ENCODE measurements at places on chromosomes 16 and 17.

DNA sequence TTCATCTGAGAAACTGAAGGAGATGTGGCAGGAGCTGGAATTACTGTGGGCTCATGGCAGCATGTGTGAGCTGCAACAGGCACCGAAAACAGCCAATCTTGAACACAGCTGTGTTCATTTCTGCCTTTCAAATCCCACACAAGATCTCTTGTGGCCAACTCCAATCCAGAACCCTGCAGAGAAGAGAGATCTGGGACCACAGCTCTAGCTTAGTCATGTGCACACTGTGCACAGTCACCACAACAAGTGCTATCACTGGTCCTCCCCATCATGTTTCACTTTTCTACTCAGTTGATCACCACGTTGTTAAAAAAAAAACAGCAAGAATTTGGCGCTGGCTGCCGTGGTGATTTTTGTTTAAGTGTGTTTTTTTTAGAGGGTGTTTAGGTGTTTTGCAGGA is 254.5 kb upstream of the ELAC2 start:
- no peak for DNase-seq

DNA sequence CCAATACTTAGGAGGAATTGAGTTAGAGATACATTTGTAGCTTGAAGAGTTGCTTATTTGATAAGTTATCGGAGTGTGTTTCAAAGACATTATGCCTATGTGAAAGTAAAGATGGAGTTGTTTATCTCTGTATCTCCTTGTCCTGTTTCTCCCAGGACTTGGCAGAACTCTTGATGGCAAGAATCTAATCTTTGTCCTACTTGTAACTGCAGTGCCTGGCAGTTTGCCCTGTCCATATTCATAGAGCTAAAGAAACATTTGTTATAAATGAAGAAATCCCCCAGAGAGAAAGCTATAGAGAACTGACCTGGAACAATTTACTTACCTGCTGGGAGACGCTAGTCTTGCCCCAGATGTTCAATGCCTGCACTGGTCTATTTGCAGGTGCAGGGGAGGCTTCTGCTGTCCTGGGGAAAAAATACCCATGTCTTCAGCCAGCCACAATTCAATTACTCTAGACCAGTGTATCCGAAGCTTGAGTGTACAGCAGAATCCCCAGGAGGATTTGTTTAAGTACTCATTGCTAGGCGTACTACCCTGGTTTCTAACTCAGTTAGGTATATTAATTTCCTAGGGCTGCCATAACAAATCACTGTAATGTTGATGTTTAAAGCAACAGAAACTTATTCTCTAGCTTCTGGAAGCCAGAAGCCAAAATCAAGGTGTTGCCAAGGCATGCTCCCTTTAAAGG is 410.0 kb upstream of the HSBP1 start:
- DNase-seq, result no peak

GRCh38 chr16:79449900-79450299 is 150.6 kb downstream of the MAF start:
- no peak for DNase-seq

- no peak for DNase-seq
Observed at GRCh38 chr16:20291208-20292206, 35.8 kb downstream of the GP2 start.

DNA sequence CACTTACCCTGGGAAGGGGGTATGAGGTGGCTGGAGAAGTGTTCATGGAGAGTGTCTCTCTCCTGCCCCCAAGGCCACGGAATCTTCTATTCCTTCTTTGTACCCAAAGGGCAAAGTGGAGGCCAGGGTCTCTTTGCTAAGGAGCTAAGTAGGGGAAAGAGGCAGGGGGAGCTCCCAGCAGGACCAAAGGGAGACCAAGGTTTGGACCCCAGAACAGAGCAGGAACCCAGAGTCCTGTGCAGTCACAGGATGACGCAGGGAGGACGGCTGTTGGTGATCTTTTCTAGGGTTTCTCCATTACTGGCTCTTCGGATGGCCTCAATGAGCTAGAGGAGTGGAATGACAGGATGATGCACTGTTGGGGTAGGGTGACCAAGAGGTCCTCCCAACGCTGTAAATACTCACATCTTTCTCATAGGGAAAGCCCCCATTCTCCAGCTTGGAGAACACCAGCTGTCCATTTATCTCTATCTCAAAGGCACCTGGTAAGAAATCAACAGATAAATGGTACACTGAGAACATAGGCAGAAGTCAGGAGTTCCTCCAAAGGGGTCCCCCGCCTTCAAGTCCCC is 966 bp downstream of the MIEN1 start:
- DNase-seq, result no peak

DNA sequence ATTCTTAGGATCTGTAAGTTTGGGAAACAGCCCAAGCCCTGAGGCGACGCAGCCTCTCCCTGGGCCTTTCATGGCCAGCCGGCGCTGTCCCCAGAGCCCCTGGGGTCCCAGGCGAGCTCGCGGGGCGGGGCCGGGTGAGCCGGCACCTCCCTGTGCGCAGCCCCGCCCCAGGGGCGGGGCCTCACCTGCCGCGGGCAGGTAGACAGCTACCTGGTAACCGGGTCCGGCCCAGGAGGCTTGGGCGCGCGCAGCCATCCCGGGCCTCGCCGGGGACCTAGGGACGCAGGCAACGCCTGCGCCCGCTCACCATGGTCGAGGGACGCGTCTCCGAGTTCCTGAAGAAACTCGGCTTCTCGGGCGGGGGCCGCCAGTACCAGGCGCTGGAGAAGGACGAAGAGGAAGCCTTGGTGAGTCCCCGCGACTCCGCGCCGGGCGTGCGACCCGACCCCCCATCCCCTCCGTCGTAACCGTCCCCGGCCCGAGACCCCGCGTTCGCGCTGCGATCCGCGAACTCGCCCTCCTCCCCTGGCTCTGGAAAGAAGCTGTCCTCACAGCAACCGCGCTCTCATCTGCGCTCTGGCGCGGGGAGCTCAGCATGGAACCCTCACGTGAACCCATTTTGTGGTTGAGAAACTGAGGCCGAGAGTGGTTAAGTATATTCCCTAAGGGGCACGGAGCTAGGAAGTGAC is at the start of gene ATP2C2:
ATP2C2 (plus strand) TSS at position 231 of the 689 bp plus-strand sequence; CDS start at position 309, 78 bp downstream.
- no peak for DNase-seq

GRCh38 chr16:85461814-85462713 is 151.1 kb upstream of the GSE1 start:
- no peak for DNase-seq

- no peak for DNase-seq
Observed at GRCh38 chr16:872436-873242, 72.1 kb upstream of the GNG13 start.

DNA sequence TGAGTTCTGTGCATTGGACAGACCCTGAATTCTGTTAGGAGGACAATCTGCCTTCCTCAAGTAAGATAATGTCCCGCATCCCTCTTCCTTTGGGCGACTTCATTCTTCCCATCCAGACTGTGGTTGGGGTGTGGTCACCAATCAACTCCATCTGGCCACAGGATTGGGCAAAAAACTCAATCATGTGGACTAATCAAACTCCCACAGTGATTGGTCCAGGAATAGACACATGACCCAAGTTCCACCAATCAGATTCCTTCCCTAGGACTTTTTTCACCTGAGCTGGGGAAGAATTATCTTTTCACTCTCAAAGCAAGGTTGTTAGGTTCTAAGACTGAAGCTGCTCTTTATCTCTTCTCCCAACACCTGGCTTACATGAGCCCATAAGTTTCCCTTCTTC is 13.2 kb upstream of the NKD1 start:
- no peak for DNase-seq

GRCh38 chr17:46772475-46773220 is 45.8 kb downstream of the WNT3 start:
- DNase-seq, result no peak

DNA sequence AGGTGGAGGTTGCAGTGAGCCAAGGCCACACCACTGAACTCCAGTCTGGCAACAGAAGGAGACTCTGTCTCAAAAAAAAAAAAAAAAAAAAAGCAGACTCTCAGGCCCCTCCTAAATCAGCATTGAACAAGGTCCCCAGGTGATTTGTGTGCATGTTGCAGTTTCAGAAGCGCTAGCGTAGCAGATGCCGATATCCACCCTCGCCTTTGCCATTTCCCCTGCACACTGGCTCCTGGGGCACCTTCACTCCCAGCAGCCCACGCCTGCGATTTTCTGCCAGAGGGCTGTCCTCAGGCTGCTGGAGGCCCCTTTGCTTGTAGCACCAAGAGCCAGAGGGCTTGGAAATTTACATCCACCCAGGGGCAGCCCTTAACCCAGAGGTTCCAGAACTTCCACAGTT is 95.6 kb downstream of the WSCD1 start:
- no peak for DNase-seq

GRCh38 chr16:77599793-77600415 is 122.4 kb upstream of the NUDT7 start:
- no peak for DNase-seq

- DNase-seq, result no peak
Observed at GRCh38 chr17:21276264-21276588, 8.3 kb upstream of the MAP2K3 start.

- no peak for DNase-seq
Observed at GRCh38 chr17:34665819-34666763, 86.7 kb downstream of the TMEM132E start.

GRCh38 chr17:57368637-57369336 is 112.5 kb downstream of the MSI2 start:
- no peak for DNase-seq

DNA sequence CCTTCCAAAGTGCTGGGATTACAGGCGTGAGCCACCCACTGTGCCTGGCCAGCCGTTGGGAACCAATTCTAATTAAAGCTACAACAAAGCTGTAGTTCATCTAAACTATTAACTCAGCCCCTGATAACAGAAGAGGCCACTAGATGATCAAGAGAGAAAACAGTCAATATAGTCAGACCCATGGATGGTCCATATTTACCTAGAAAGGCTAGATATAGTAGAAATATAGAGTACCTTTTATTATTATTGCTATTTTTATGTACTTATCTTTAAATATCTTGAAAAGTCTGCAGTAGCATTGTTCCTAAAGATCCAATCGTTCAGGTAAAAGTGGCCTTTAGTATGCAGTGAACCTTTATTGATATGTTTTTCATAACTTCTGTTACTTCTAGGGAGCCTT is 43.2 kb downstream of the RNF213 start:
- no peak for DNase-seq

All from epithelial cell of prostate (primary cell).